Esophagus squamous epithelium (tissue), 5 donors: ENCODE measurements at places on chromosomes 7 and 10.

DNA sequence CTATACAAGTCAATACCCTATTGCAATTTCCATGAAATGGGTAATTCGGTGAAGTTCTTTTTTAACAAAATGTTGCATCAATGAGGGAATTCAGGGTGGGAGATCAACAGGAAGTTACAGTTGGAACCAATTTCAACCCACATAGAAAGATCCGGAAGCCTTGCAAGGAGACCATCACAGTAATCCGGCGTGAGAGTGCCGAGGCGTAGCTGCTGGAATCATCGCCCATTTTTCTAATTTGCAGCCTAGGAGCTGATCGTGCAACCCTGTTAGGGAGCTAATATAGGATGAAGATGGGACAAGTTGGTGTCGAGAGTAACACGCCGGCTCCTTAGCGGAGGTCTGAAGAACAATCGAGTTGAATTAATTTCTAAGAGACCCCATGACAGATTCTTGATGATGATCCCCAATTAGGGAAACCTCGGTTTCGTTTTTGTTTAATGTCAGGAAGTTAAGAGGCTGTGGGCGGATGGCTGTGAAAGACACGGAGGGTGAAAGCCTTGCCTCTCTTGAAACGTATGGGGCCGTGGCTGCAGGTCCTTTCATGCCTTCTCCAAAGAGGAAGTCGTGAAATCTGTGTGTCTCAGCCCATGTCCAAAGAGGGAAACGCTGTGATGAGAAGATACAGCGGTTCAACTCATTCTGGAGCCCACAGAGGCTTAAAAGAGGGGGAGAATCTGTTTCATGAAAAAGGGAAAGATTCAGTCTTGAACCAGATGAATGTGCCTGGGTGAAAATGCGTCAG, 51.2 kb upstream of the CARD11 start:
- DNase-seq: no peak

DNA sequence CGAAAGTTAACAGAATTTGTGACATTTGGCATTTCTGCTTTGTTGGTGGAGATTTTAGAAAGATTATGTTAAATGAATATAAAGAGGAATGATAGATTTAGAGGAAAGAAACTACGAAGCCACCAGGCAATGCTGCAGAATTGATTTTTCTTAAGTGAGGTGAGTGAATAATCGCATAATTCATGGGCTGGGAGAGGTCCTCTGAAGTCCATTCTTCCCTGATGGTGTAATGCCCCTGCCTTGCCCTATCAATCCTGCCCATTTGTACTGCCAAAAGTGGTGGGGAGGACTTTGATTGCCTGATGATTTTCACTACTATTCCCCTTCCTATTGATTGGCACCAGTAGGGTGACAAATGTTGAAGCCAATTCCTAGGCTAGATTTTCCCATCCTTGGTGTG, 125.9 kb downstream of the C10orf90 start:
- no peak for DNase-seq

DNA sequence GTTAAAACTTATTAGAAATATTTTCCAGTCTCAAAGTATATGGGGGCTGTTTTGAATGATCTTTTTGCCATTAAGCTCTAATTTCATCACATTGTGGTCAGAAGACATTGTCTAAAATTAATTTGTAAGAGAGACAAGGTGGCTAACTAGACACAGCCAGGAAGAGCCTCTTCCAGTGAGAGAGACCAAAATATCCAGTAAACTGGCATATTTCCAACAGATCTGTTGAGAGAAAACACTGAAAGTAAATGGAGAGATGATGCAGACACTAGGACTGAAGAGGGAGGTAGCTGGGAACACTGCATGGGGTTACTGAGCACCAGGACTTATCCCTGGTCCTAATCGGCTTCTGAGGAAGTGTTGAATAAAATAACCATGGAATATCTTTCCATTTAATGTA, 101.5 kb upstream of the TAS2R16 start:
- DNase-seq: no peak

- DNase-seq: no peak
Observed at GRCh38 chr7:27704422-27705199, 35.4 kb upstream of the TAX1BP1 start.

GRCh38 chr7:132243051-132243450, 333.2 kb downstream of the PLXNA4 start:
- no peak for DNase-seq
